ENCODE measurements at places on chromosomes 7 and 10.

GRCh38 chr7:133060004-133060403 is 21.9 kb downstream of the CHCHD3 start:
- DNase-seq: no peak

DNA sequence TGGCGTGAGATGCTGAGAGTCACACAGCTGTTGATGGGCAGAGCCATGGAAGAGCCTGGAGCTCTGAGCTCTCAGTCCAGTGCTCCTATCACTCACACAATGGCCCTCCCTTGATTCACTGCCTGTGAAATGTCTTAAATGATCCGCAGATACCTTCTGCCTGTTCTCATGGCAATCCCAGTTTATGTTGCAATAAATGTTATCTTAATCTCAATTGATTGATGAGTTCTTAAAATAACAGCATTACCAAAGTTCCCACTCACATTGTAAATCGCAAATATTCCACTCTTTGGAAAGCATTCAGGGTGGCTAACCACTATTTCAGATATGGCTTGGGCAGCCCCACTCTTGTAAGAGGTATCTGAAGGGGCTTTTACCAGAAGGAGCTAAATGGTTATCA is 865.5 kb downstream of the LRMDA start:
- DNase-seq: no peak

DNA sequence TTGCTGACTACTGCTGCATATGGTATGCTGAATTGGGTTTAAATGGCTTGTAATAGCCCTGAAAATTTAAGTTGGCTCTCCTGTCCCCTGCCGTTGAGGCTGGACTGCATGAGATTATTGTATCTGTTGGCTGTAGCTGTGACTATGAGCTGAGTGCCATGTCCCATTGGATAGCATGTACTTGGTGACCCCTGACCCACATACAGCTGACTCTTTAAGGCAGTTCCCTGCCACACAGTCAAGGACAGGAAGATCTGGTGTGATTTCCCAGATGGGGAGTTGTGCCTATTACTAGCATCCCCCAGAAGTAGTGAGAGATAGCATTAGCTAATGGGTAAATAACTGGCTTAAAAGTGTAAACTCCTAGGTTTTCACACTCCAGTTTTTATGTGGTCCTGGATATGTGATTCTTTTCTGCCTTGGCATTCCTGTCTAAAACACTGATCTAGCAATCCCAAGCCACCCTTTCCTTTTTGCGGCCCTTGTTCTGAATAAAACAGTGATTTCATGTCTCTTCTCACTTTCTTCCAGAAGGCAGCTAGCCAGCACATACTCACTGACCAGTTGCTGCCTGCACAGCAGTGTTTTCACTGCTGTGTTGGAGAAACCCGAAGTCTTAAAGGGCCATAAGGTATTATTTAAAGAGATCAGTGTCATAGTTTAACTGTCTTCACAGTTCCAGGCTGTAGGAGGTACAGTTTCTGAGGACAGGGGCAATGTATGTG is 35.9 kb downstream of the LRRC4 start:
- DNase-seq: no peak

DNA sequence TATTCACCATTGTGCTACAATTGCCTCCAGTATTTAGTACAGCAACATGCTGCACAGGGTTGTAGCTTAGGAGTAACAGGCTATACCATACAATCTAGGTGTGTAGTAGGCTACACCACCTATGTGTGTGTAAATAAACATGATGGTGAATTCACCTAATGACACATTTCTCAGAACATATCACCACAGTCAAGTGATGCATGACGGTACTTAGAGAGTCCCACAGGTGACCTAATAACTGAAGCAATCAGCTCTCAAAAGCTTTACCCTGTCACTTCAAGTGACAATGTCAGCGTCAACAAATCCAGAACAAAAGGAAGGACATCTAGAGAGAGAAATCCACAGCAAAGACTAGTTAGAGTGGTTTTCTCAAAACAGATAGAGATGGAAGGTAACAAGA is 38.8 kb downstream of the CCNJ start:
- no peak for DNase-seq

GRCh38 chr7:102992938-102993717 is 80.3 kb downstream of the LRRC17 start:
- peak; percentile 34 for DNase-seq

DNA sequence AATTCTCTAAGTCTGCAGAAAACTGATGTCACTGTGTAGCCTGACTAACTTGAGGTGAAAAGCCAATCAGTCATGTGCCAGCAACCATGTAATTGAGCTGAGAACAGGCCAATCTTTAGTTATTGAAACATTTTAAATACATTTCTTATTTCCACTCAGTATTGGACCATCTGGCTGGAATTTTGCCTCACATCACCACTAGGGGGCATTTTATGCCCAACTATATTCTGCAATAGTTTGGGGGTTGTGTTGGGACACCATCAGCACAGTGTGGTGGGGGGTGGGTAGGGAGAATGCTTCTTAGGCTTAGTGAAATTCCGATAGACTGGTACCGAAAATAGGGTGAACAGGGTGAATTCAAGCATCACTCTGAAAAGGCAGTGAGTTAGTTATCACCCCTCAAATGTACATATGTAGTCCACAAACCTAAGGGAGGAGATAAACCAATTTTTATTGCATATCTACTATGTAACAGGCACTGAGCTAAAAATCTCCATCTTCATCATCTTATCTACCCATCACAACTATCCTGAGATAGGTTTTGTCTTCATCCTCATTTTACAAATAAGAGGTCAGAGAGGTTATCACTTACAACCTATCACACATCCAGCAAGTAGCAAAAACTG is 17.8 kb downstream of the NPSR1 start:
- peak; percentile 31 for DNase-seq

GRCh38 chr10:5515948-5516761 is 8.6 kb upstream of the CALML3 start:
- DNase-seq: no peak

GRCh38 chr10:69866246-69866687 is 64.6 kb downstream of the COL13A1 start:
- DNase-seq: no peak

- no peak for DNase-seq
These were observed 39.6 kb upstream of the PRKCQ start for GRCh38 chr10:6619660-6620059.

DNA sequence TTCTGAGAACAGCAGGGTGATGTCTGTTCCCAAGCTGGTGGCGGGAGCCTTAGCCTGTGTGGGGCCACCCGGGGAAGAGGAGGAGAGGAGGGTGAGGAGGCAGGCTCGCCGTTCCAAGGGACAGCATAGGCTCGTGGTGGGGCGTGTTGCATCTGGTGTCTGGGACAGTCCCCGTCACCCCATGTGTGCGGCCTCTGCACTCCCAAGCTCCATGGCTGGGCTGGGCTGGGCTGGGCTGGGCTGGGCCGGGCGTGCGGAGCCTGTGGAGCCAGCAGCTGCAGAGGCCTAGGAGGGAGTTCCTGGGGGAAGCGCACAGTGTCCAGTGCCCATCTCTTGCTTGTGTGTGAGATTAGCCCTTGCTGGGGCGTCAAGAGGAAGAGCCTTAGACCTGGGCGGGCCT is 20.9 kb upstream of the TTYH3 start:
- DNase-seq: no peak

DNA sequence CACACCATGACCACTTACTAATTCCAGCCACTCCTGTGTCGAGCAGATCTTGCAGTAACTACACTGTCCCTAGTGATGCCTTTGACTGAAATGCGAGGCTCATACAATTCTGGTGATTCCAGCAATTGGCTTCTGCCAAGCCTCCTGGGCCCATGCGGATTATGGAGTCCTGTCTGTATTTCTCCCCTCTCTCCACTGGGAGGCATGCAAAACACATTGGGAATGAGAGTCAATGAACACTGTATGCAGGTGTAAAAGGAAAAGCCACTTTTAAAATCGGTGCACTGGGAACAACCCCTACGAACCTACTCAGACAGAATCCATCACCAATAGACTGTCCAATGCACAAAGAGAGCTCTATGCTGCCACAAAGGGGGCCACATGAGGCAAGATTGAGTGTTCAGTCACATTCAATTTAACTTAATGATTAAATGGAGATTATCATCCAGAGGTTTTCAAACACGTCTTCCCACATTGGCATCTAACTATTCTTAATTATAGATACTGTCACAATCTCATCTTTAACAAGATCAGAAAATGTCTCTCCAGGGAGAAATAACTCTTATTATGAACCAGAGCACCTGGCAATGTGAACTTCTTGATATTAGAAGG is 550.6 kb downstream of the GLRX3 start:
- no peak for DNase-seq
